NCI-H2171 treated with DMSO at 0.1 percent for 48 hours (cell line): ENCODE measurements at places on chromosomes 5 and 9.
A peak's percentile ranks its signal among the peaks of the same experiment; 100 is the strongest.

DNA sequence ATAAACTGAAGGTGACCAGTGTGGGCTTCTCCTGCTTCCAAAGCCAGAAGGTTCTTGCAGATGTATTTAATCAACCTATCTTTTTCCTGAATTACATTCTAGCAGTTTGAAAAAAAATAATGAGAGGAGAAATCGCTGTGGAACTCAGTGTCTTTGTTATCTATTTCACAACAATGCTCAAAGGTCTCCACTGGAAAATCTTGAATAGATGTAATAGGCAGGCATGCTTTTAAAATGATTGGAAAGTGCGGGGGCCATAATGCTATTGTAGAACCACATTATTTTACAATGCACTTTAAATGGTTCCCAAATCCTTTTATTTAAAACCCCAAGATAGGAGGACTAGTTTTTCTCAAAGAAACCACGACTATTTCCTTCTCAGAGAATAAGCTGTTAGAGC lies 23.3 kb downstream of the ENC1 start:
- no peak for DNase-seq

GRCh38 chr9:137801023-137801319 lies 76.6 kb upstream of the CACNA1B start:
- no peak for DNase-seq

- DNase-seq = peak; percentile 72
Measured at GRCh38 chr9:132163457-132163875, 1.6 kb downstream of the NTNG2 start.

GRCh38 chr5:99331061-99331460 lies 402.3 kb upstream of the CHD1 start:
- DNase-seq = no peak

DNA sequence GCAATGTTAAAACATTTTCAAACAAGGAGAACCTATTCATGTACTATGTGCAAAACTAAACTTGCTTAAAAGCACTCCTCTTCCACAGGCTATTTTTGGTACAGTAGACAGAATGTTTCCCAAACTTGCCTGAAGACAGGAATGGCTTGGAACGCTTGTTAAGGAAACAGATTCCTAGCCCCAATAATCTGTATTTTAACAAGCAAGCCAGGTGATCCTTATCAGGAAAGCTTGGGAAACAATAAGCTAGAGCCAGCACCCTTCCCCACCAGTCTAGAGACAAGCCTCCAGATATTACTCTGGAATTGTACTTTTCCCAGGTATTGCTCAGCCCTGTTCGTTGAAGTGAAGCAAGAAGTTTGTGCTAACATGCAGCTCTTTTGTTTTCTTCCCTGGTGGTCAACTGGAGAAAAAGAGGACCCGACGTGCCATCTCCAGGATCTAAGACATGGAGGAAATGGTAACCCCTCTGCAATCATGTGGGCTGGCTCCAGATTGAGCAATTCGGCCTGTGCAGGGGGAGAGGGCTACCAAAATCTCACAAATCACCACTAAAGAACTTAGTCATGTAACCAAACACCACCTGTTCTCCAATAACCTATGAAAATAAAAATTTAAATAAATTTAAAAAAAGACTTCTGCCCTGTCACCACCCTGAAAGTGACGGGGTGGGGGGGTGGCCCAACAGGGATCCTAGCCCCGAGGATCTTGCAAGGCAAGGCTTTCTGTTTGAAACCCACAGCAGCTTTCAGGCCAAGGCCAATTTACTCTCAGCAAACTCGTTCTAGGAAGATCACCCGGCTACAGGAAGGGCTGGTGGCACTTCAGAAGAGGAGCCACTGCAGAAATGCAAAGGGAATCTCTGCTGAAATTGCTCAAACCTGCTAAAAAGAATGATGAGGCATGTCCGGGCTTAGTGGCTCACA lies 48.6 kb downstream of the SHB start:
- no peak for DNase-seq

- no peak for DNase-seq
Measured at GRCh38 chr9:79390077-79390698, 181.6 kb upstream of the TLE4 start.

GRCh38 chr9:18015116-18015515 lies 436.2 kb downstream of the SH3GL2 start:
- no peak for DNase-seq

DNA sequence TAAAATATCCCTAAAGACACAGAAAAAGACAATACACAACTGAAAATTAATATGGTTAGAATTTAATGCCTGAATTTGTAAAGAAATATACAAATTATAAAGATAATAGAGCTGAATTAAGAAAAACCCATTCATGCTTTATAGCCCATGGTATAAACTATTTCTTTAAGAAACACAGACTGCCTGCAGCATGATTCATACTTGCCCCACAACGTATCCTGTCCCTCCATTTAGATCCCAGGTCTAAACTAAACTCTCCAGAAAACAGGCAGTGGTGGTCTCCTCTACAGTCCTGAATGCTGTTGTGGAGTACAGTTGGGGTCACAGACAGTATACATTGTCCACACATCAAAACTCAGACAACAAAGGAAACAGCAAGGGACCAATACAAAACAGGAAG lies 24.8 kb downstream of the IL6ST start:
- no peak for DNase-seq

DNA sequence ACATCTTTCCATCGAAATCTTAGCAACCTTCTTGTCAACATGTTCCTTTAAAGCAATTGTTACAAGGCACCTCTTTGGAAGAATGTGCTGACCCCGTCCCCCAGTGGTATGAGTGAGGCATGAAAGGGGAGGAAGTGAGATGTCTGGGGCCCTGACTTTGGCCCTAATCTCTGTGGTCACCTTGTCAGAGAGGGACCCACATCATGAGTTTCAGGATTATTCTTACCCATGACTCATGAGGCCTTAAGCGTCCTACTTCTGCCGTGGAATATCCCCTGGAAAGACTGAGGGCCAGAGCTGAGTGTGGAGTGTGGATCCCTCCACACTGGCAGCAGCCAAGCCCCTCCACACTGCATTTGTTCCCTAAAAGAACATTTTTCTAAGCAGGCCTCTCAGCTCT lies 81.2 kb downstream of the FSTL4 start:
- DNase-seq = no peak
